ENCODE measurements at places on chromosomes 6 and 20. TPM values are rescaled to one million over a fixed set of nuclear protein-coding genes. Genes with fewer than 3 reads are reported as not detected.
A peak's percentile ranks its signal among the peaks of the same experiment; 100 is the strongest.

DNA sequence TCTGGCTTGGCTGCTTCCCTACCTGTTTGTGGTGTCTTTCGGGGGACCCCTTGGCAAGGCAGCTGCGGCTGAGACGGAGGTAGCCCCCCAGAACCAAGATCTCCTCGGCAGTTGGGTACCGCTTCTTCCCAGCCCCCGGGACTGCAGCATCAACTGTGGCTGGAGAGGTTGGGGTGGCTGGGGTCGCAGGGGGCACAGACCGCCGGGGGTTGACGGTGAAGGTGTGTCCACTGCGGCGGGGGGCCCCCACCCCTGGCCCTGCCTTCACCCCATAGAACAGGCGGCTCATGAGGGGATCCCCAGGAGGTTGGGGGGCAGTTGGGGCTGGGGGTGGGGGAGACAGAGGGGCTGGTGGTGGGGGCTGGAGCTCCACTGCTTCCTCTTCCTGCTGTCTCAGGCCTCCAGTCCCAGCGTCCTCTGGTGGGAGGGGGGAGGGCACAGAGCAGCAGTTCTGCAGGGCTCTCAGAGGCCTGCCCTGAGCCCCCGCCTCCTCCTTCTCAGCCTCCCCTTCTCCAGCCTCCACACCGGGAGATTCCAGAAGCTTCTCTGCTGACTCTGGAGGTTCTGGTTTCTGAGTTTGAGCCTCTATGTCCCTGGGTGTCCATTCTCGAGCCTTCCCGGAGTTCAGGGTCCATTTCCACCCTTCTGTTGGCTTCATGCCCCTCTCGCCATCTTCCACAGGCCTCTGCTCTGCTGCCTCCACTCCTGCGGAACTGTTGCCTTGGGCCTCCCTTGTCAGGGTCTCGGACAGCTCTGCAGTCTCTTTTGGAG is 1.9 kb downstream of the PPP1R18 start:
- DNase-seq: peak; percentile 58

The ZSCAN26 gene
- total RNA-seq: 9.6 TPM

The MAK gene
- total RNA-seq: not detected

The TGM2 gene
- 4.4 TPM for total RNA-seq

- no peak for DNase-seq
These were observed 18.6 kb upstream of the MCM3 start for GRCh38 chr6:52303178-52303577.

- no peak for DNase-seq
These were observed 9.3 kb downstream of the BMP5 start for GRCh38 chr6:55866128-55866527.

Data from lower leg skin (tissue), 4 donors.